ENCODE measurements at places on chromosomes 3 and 15.
A peak's percentile ranks its signal among the peaks of the same experiment; 100 is the strongest.

- no peak for DNase-seq
Observed at GRCh38 chr15:45371546-45371945, 6.8 kb downstream of the GATM start.

GRCh38 chr3:40505599-40506462, at the start of gene ZNF620:
TSS of gene ZNF620 (plus strand) at chr3:40506039. CDS start at chr3:40506353, 314 bp downstream.
- DNase-seq, result peak; percentile 84

DNA sequence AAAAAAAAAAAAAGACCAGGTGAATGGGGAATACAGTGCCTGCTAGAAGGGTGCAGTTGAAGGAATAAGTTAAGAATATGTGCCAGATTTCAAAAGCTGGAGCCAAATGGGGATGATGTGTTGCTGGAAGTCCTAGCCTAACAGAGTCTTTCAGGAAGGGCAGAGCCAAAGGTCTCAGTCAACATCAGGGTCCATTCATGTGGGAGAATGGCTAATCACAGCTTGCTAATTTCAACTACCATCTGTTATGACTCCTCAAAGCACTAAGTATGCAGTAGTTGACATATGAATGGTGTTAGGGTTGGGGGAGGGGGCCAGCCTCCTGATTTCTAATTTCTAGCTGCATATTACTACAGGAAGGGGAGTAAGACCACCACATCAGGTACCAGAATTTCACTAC, 4.4 kb downstream of the ZBTB38 start:
- DNase-seq, result no peak

DNA sequence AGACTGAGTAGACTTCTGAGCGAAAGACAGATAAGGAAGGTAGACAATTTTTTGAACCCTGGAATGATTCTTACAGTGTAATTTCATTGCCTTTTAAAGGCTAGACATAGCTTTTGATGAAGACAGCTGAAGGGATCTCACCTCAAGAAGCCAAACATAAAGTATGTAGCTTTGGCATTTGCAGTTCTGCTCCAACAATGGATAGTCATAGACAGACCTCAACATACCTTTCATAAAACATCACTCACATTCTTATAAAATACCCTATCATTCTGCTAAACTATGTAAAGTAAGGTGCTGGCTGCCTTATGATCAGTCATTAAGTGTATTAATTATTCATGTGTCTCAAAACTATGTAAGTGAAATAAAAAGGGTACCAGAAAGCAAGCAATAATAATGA, 70.0 kb downstream of the UBE3A start:
- no peak for DNase-seq

GRCh38 chr15:93066224-93066681, 22.8 kb downstream of the RGMA start:
- DNase-seq, result no peak

DNA sequence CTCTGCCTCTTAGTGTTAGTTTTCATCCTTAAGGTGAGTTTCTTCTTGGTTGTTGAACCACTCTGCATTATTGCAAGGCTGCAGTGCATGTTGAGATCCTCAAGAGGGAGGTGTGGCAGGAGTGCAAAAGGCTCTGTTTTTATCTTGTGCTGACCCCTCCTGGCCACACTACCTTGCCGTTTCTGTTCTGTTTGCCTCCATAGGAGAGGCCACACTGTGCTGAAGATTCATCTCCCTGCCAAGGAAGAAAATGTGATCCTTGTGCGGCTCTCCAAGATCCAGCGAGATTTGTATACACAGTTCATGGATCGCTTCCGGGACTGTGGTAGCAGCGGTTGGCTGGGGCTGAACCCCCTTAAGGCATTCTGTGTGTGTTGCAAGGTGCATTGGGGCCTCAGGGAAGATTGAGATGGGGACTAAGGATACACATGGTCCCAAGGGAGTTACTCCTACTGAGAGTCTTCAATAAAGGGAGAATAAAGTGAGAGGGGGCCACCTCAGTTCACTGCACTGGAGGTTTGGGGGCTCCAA, 33.0 kb upstream of the TEX264 start:
- DNase-seq, result peak; percentile 52

GRCh38 chr15:92502930-92503857, 109.5 kb downstream of the ST8SIA2 start:
- no peak for DNase-seq

DNA sequence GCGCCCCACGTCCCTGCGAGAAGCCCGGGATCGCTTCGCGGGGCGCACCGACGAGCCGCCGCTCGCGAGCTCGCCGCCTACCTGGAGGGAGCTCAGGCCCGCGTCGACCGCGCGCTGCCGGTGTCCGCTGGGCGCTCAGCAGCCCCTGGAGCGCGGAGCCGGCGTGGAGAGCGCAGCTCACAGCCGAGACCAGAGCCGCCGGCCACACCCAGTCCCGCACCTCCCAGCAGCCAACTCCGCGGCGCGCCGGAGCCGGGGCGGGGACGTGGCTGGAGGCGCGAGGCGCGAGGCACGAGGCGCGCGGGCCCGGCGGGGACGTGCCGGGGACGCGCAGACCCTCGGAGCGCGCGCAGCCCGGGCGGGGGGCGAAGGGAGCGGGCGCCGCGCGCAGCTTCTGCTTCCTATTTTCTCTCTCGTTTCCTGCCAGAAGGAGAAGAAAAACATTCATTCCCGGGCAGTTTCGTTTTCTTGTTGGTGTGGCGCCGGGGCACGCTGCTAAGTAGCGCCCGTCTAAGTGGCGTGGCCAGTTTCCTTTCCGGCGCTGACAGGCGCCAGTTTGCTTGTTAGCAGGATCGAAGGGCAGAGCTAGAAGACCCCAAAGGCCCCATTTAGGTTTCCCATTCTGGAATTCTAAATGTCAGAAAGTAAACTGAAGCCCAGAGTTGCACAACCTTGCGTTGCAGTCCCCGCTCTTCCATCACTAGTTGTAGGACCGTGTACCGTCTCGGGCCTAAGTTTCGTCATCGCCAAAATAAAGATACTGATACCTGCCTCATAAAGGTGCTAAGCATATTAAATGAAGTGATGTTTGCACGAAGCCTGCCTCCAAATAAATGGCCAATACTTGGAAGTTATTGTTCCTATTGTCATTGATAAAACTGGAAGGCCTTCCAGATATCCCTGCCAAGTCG, at the start of gene GNB4:
GNB4 (minus strand) TSS at position 206 of the 911 bp plus-strand sequence. CDS start 25,270 bp downstream, outside the sequence.
- DNase-seq, result peak; percentile 66

DNA sequence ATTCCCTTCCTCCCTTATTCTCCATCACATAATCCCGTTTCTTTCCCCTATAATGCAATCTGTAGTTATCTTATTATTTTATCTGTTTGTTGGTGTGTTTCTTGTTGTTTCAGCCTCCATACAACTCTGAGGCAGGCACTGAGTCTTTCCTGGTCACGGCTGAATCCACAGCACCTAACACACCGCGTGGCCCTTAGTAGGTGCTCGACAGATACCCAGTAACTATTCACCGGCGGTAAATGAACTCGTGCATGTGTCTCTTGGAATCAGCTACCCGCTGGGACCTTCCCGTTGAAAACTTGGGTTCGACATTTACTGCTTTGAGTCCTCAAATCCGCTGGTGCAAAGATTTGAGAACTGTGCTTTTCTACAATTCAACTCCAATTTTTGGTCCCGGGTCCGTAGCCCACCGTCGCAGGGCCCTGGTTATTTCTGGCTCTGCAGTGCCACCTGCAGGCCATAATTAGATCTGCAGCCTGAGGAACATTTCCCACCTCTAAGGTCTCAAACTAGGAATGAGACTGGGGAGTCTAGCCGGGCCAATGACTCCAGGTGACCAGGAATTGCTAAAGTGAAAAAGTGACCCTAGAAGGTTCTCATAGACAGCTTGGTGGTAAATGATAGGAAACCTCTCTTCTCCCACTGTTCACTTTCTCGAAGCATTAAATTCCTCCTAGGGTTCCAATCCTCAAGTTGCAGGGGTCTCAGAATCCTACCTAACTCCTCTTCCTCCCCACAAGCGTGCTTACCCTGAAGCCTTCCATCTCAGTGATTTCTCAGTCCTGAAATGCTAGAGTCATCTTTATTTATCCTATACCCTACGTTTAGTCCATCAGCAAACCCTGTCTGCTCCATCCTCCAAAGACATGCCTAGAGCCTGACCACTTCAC, 40.0 kb upstream of the TRH start:
- no peak for DNase-seq

GRCh38 chr3:10421996-10422395, 83.4 kb downstream of the ATP2B2 start:
- DNase-seq, result no peak

- no peak for DNase-seq
Observed at GRCh38 chr3:47464588-47464987, 11.2 kb downstream of the SCAP start.

GRCh38 chr3:152737021-152737908, 97.7 kb upstream of the P2RY1 start:
- DNase-seq, result no peak

- no peak for DNase-seq
Observed at GRCh38 chr3:43753741-43754715, 63.3 kb downstream of the ABHD5 start.

All from SHP77 treated with DMSO at 0.1 percent for 48 hours (cell line).